Neuronal stem cell (in vitro differentiated cells): ENCODE measurements at places on chromosomes 7 and 10.

GRCh38 chr7:32941181-32941580, 16.1 kb upstream of the FKBP9 start:
- no peak for DNase-seq
- peaks cover 2% of the 10 kb centered on the region for H3K4me1 ChIP-seq
- no peaks in the 10 kb centered on the region for H3K36me3 ChIP-seq
- H3K27ac ChIP-seq, result no peak overlapping the region
- no peak overlapping the region for H3K4me3 ChIP-seq

- DNase-seq, result no peak
- H3K27ac ChIP-seq, result no peak overlapping the region
- no peaks in the 10 kb centered on the region for H3K4me1 ChIP-seq
- no peak overlapping the region for H3K4me3 ChIP-seq
Measured at GRCh38 chr10:67200913-67201564, 275.2 kb downstream of the LRRTM3 start.

DNA sequence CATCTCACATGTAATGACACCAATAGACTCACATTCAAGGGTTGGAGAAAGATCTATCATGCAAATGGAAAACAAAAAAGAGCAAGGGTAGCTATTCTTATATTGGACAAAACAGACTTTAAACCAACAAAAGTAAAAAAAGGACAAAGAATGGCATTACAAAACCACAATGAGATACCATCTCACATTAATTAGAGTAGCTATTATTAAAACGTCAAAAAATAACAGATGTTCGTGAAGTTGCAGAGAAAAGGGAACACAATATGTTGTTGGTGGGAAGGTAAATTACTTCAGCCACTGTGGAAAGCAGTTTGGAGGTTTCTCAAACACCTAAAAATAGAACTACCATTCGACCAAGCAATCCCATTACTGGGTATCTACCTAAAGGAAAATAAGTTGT, 197.0 kb downstream of the SNX13 start:
- no peaks in the 10 kb centered on the region for H3K36me3 ChIP-seq
- no peak overlapping the region for H3K4me3 ChIP-seq
- no peaks in the 10 kb centered on the region for H3K4me1 ChIP-seq
- no peaks in the 10 kb centered on the region for H3K27me3 ChIP-seq

- H3K27ac ChIP-seq, result no peak overlapping the region
- DNase-seq, result no peak
- no peaks in the 10 kb centered on the region for H3K4me1 ChIP-seq
Measured at GRCh38 chr7:87300756-87301155, 44.7 kb upstream of the CROT start.

DNA sequence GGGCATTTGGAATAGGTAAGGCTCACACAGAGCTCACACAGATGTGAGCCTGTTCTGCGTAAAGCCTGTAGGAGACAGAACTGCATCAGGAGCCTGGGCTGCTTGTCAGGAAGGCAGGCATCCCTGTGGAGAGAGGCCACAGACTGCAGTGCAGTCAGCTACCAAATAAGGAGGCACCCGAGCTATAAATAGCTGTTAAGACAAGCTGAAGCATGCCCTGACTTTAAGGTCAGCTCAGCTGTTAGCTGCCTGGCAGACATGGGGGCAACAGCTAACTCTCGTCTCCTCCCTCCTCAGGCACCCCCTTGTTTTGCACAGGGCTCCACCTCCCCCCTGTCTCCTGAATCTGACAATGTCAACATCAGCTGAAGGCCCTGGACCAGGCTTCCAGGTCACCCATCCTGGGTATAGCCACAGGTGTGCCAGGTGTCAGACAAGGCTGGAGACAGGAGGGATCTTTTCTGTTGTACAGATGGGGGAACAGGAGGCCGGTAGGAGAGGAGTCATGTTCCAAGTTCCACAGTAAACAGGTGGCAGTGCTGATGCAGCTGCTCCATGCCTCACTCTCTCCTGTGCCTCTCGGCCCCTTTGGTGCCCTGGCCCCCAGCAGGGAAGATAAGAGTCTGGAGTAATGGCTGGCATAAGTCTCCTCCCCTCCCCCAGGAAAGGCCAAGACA, 27.6 kb upstream of the MKRN1 start:
- no peak overlapping the region for H3K4me3 ChIP-seq
- peaks cover 2% of the 10 kb centered on the region for H3K27me3 ChIP-seq
- H3K4me1 ChIP-seq, result peaks cover 8% of the 10 kb centered on the region
- H3K27ac ChIP-seq, result no peak overlapping the region

DNA sequence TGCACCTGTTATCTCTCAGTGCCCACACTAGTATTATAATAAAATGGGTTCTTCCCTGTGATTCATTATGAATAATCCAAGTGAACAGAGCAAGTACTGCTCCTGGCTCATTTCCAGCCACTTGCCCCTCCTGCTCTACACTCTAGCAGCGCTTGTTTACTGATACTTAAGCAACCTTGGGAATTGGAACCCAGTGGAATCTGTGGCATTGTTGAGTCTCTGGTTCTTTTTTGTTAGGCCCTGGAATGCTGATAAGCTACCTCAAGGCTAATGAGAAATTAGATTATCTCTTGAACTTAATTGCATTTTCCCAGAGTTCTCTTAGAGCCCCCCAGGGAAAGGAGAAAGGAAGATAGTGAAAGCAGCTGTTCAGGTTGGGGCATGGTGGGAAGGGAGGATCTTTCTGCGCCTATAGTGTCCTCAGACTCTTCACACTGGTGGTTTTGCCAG, 34.0 kb downstream of the PRKAR2B start:
- no peak overlapping the region for H3K4me3 ChIP-seq
- no peak overlapping the region for H3K27ac ChIP-seq
- H3K4me1 ChIP-seq, result no peaks in the 10 kb centered on the region
- no peaks in the 10 kb centered on the region for H3K27me3 ChIP-seq
- H3K36me3 ChIP-seq, result no peaks in the 10 kb centered on the region

DNA sequence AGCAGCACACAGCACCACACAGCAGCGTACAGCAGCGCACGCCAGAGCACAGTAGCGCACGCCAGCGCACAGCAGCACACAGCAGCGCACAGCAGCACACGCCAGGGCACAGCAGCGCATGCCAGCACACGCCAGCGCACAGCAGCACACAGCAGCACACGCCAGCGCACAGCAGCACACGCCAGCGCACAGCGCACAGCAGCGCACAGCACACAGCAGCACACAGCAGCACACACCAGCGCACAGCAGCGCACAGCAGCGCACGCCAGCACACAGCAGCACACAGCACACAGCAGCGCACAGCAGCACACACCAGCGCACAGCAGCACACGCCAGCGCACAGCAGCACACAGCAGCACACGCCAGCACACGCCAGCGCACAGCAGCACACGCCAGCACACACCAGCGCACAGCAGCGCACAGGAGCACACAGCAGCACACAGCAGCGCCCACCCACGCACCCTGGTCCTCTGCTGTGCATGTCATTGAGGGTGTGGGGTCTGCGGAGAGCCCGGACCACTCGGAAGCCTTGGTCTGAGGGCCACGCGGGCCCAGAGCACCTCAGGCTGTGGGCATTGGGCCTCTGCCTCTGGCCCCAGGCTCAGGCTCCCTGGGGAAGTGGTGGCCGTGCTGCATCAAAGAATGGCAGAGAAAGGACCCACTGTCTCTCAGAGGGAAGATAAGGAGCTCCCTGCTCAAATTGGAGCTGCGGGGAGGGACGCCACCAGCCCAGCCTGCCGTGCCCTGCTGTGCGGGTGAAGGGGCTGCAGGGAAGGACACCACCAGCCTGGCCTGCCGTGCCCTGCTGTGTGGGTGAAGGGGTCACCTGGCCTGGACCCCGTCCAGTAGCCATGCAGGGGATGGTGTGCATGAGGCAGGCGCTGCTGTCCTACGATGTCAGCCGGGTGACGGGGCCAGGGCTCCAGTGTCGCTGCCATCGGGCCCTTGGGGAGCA, 27.5 kb upstream of the GPR146 start:
- H3K4me3 ChIP-seq, result peak overlapping the region; percentile 32
- no peak for DNase-seq
- no peak overlapping the region for H3K27ac ChIP-seq
- H3K4me1 ChIP-seq, result peaks cover 8% of the 10 kb centered on the region
- H3K27me3 ChIP-seq, result no peaks in the 10 kb centered on the region

DNA sequence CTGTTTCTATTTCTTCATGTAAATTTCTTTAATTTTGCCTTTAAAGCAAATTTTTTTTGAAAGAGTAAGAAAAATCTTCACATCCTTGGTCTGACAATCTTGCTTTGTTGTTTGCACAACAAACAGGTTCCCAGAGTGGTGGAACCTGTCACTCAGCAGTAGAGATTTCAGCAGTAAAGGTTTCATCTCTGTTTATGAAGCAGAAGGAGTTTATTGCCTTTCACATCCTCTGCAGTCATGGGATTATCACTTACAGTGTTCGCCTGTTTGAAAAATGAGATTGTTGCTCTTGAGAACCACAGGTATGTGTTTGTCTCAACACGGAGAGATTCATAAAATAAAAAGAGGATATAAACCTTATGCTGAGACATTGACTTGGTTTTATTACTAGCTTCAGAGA, 342.6 kb downstream of the IPMK start:
- H3K4me3 ChIP-seq, result no peak overlapping the region
- H3K27me3 ChIP-seq, result no peaks in the 10 kb centered on the region
- H3K36me3 ChIP-seq, result no peaks in the 10 kb centered on the region
- DNase-seq, result no peak
